ENCODE measurements at places on chromosomes 2 and 18.

GRCh38 chr18:55997151-55997561 lies 409.2 kb upstream of the TCF4 start:
- DNase-seq, result no peak

- no peak for DNase-seq
Observed at GRCh38 chr2:68124321-68124720, 33.4 kb upstream of the PNO1 start.

DNA sequence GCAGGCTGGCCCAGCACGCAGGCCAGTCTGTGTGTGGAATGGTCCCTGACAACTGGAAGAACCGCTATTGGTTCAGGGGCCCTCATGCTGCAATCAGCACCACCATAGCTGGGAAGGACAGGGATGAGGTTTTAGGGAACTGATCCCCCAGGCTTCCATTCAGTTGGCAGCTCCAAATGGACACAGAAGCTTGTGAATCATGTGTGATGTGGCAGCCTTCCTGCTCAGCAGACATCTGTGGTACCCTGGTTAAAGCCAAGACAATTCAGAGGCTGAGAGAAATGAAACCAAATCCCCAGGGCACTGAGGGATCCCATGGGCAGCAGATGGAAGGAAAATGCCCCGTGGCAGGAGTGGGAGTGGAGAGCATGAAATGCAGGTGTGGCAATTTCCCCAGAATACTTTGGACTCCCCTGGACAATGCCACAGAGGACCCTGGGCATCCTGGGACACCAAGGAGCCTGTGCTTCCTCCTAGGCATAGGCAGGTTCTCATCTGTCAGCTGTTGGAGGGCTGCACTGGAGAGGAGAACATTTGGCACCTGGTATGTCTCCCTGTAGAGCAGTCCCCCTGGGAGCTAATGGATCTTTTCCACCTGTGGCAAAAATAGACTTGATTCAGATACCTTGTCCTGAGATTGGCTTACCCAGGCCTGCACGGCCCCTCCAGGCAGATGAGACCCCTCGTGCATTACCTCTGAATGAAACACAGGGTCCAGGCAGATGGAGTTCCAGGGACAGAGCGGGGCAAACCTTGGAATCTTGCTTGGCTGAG lies 162.2 kb upstream of the BCL2L11 start:
- DNase-seq, result no peak

GRCh38 chr2:218855305-218856166 lies 4.1 kb upstream of the WNT6 start:
- no peak for DNase-seq

DNA sequence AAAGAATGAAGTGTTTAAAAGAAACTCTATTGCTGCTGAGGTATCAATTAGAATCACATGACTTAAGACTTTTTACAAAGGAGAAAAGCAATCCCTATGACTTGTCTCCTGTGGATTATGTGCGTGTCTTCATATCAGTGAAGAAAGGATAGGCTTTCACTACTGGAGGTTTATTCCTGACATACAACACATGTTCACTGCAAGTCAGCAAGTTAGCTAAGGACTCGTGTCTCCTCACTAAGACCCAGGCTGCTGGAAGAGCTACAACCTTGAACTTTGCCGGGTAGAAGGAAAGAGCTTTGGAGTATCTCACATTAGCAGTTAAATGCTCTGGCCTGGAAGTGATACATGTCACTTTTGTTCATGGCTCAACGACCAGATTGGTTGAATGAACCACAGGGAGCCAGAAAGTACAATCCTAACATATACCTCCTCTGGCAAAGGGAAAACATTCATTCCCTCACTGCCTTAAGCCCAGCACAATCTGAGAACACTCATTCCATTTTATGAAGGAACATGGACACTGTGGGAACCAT lies 215.3 kb downstream of the RNF152 start:
- no peak for DNase-seq

- no peak for DNase-seq
Observed at GRCh38 chr2:129609224-129609623, 370.2 kb upstream of the RAB6C start.
